H1 (cell line): ENCODE measurements at places on chromosomes 1 and 21.

GRCh38 chr21:29233256-29233546, 65.5 kb upstream of the BACH1 start:
- DNase-seq: no peak

DNA sequence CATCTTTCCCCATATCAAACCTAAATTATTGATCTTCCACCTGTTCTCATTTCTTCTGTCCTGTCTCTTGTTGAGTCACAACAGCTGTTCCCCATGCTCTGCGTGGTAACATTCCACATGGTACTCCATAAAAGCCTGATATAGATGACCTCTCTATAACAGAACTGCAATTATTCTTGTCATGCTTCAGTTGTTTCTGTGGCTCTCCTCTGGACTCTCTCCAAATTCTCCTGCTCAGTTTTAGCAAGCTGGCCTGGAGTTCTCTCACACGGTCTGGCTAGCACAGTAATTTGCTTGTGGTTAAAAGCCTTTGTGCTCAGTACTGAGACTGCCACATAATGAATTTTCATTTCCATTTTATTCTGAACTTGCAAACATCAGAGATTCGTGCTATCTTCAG, 10.6 kb upstream of the LRRC39 start:
- no peak for DNase-seq

DNA sequence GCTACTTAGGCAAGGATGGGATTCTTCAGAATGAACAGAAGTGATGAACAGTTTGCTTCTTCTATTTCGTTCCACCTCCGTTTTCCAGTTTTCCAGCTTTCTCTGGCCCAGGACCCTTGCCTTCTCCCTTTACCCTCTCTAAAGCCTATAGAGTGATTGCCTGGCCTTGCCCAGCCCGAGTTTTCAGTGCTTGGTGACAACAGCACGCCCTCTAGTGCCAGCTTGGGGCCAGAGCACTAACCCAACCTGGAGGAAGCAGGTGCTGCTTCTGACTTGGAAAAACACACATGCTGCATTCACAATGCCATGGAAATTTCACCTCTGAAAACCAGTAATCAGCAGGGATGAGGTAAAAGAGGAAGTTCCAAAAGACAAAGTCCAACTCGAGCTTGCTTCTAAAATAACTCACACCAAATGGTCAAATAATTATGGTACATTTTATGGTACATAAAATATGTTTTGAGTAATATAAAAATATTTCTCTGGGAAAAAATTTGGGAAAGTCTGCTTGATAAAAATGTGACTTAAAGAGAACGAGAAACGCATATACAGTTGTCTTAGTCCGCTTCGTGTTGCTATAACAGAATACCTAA, 26.1 kb downstream of the UBE2T start:
- DNase-seq: peak; percentile 49

GRCh38 chr1:183622013-183622412, 13.6 kb downstream of the ARPC5 start:
- DNase-seq: no peak

DNA sequence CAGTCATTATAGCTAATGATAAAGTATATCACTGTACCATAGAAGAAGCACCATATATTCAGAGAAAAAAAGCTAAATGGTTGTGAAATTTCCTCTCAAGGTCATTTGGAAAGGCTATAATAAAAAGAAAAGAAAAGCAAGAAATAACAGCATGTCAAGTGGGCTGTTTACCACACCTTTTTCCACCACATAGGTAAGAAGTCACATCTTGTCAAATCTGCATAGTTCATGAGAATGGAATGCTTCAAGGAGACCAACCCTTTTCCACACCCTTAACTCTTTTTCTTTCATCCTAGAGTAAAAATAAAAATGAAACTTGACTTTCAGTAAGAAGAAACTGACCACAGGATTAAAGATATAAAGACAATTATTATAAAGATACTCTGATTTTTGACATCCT, 91.2 kb downstream of the ATP6V1G3 start:
- no peak for DNase-seq

DNA sequence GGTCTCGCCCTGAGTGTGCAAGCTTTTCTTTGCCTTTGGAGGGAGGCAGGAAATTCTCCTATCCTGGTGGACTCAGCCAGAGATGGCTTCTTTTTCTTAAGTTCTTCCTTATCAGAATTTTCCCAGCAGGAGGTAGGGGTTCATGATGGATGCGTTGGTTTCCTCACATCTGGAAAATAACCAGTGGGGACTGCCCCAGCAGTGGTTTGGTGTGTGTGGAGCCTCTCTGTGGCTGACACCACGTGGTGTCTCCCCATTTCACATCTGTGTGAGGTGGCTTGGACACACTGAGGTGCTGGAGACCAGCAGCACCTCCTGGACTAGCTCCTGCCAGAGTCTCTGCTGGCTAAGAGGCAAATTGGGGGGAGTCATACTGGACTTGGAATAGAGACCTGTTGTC, 32.6 kb downstream of the B3GALT5 start:
- no peak for DNase-seq
